ENCODE measurements at places on chromosomes 6 and 20. TPM values are rescaled to one million over a fixed set of nuclear protein-coding genes. Genes with fewer than 3 reads are reported as not detected.
A peak's percentile ranks its signal among the peaks of the same experiment; 100 is the strongest.

- H3K36me3 ChIP-seq: no peaks in the 10 kb centered on the region
- no peaks in the 10 kb centered on the region for H3K27me3 ChIP-seq
- no peak overlapping the region for H3K27ac ChIP-seq
- H3K4me1 ChIP-seq: no peaks in the 10 kb centered on the region
- no peak overlapping the region for H3K4me3 ChIP-seq
Measured at GRCh38 chr6:116531675-116532570, 13.6 kb downstream of the TRAPPC3L start.

DNA sequence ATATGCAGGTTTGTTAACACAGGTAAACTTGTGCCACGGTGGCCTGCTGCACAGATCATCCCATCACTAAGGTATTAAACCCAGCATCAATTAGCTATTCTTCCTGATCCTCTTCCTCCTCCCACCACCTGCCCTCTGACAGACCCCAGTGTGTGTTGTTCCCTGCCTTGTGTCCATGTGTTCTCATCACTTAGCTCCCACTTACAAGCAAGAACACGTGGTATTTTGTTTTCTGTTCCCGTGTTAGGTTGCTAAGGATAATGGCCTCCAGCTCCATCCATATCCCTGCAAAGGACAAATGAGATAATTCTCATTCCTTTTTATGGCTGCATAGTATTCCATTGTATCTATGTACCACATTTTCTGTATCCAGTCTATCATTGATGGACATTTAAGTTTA, 294.0 kb downstream of the PKHD1 start:
- H3K4me1 ChIP-seq: no peaks in the 10 kb centered on the region
- H3K27ac ChIP-seq: no peak overlapping the region
- no peaks in the 10 kb centered on the region for H3K36me3 ChIP-seq
- no peak overlapping the region for H3K4me3 ChIP-seq

DNA sequence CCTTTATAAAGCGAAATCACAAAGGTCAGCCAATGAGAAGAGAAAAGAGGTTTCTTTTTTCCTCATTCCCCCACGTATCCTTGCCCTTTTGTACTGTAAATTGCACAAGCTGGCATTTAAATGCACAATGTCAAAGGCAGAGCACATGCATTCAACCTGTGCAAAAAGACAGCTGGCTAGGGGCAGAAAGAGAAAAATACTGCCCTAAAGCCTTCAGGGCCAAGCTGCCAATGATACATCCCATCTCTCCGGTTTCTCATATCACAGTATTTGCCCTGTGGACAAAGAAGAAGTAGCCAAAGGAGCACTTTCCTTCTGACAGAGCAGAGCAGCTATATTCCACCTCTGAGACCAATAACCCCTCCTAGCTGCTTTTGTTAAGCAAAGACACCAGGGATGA, 219.2 kb downstream of the TRDN start:
- H3K4me3 ChIP-seq: no peak overlapping the region
- no peaks in the 10 kb centered on the region for H3K36me3 ChIP-seq
- H3K27ac ChIP-seq: no peak overlapping the region
- H3K4me1 ChIP-seq: no peaks in the 10 kb centered on the region

- no peak overlapping the region for H3K27ac ChIP-seq
- peak; percentile 22 for DNase-seq
- no peak overlapping the region for H3K4me3 ChIP-seq
- H3K27me3 ChIP-seq: no peaks in the 10 kb centered on the region
Measured at GRCh38 chr6:29908710-29909109, 33.6 kb upstream of the HLA-A start.

- no peak overlapping the region for H3K27ac ChIP-seq
- peaks cover 10% of the 10 kb centered on the region for H3K4me1 ChIP-seq
- no peaks in the 10 kb centered on the region for H3K27me3 ChIP-seq
Measured at GRCh38 chr6:152096863-152097496, 289.5 kb downstream of the ESR1 start.

- no peak overlapping the region for H3K4me3 ChIP-seq
- peaks cover 3% of the 10 kb centered on the region for H3K4me1 ChIP-seq
- H3K27ac ChIP-seq: no peak overlapping the region
- no peaks in the 10 kb centered on the region for H3K36me3 ChIP-seq
Measured at GRCh38 chr6:34615574-34616226, 59.6 kb upstream of the SPDEF start.

DNA sequence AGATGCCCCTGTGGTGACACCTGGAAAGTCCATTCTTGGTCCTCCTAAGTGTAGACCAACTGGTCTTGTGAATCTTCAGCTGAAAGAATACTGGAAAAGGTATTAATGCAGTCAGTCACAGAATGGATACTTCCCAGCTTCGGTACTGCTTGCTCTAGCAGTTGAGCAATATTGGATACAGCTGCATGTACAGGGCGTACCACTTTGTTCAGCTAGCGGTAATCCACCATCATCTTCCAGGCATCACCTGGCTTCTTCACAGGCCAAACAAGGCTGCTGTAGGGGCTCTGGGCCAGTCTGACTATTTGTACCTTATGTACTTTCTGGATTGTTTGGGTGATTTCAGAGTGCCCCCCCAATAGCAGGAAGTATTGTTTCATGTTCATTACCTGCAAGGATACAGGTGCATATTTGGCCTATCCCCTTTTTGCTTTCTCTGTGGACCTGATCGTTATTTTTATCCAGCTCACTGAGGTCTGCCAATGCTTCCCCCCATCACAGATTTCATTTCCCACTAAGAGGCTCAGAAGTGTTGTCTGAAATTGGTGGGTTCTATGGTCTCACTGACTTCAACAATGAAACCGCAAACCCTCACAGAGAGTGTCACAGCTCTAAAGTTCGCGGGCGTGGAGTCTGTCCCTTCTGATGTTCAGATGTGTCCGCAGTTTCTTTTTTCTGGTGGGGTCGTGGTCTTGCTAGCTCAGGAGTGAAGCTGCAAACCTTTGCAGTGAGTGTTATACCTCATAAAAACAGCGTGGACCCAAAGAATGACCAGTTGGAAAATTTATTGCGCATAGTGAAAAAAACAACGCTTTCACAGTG, 52.2 kb downstream of the TRIM27 start:
- peaks cover 4% of the 10 kb centered on the region for H3K4me1 ChIP-seq
- H3K27me3 ChIP-seq: peaks cover 3% of the 10 kb centered on the region
- H3K36me3 ChIP-seq: no peaks in the 10 kb centered on the region
- H3K4me3 ChIP-seq: no peak overlapping the region
- H3K27ac ChIP-seq: no peak overlapping the region

GRCh38 chr20:24694157-24694726, 224.8 kb downstream of the SYNDIG1 start:
- no peaks in the 10 kb centered on the region for H3K27me3 ChIP-seq
- H3K27ac ChIP-seq: no peak overlapping the region
- H3K4me3 ChIP-seq: no peak overlapping the region
- no peaks in the 10 kb centered on the region for H3K36me3 ChIP-seq
- peaks cover 13% of the 10 kb centered on the region for H3K4me1 ChIP-seq

GRCh38 chr6:35419417-35419816, 32.7 kb upstream of the FANCE start:
- no peak overlapping the region for H3K27ac ChIP-seq
- H3K4me1 ChIP-seq: peaks cover 7% of the 10 kb centered on the region
- H3K36me3 ChIP-seq: peaks cover 21% of the 10 kb centered on the region
- DNase-seq: no peak

DNA sequence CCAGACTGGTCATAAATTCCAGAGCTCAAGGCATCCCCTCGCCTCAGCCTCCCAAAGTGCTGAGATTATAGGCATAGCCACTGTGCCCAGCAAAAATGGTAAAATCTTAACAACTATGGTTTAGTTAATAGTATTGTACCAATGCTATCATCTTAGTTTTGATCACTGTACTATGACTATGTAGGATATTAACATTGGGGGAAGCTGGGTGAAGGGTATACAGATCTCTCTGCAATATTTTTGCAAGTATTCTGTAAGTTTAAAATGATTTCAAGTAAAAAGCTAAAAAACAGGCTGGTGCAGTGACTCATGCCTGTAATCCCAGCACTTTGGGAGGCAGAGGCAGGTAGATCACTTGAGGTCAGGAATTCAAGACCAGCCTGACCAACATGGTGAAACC, 7.8 kb downstream of the PIGU start:
- H3K36me3 ChIP-seq: no peaks in the 10 kb centered on the region
- no peak for DNase-seq
- H3K4me1 ChIP-seq: no peaks in the 10 kb centered on the region
- H3K27ac ChIP-seq: no peak overlapping the region

DNA sequence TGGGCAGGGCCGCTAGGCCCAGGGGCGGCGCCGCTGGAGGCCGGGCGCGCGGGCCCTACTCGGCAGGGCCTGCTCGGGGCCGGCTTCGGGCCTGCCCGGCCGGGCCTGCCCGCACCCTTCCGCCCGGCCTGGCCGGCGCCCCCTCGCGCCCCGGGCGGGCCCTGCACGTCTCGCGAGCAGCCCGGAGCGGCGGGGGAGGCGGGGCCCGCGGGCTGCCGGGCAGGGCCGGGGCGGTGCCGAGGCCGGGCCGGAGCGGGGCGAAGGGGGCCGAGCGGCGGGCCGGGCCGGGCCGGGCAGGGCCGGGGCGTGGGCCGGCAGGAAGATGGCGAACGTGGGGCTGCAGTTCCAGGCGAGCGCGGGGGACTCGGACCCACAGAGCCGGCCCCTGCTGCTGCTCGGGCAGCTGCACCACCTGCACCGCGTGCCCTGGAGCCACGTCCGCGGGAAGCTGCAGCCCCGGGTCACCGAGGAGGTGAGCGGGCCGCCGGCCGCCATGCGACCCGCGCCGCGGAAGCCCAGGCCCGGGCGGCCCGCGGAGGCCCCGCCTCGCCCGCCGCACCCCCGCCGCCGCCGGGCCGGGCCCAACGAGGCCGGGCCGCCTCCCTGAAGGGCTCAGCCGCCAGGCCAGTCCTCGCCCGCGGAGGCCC, at the start of gene NPEPL1:
NPEPL1 (plus strand) TSS at position 222 of the 647 bp plus-strand sequence; CDS start at position 323, 101 bp downstream.
- peaks cover 9% of the 10 kb centered on the region for H3K4me1 ChIP-seq
- no peaks in the 10 kb centered on the region for H3K27me3 ChIP-seq
- peak within 1 kb of the TSS; percentile 93 for H3K27ac ChIP-seq
- H3K36me3 ChIP-seq: peaks cover 22% of the 10 kb centered on the region
- no peak within 1 kb of the TSS for H3K4me3 ChIP-seq
- DNase-seq: peak; percentile 67

GRCh38 chr20:62288535-62289105, 14.2 kb upstream of the ADRM1 start:
- H3K27ac ChIP-seq: no peak overlapping the region
- peaks cover 56% of the 10 kb centered on the region for H3K36me3 ChIP-seq
- H3K4me3 ChIP-seq: no peak overlapping the region
- no peak for DNase-seq
- peaks cover 6% of the 10 kb centered on the region for H3K4me1 ChIP-seq

- H3K27me3 ChIP-seq: no peaks in the 10 kb centered on the region
- H3K27ac ChIP-seq: no peak overlapping the region
- peaks cover 17% of the 10 kb centered on the region for H3K36me3 ChIP-seq
- no peak overlapping the region for H3K4me3 ChIP-seq
- no peaks in the 10 kb centered on the region for H3K4me1 ChIP-seq
Measured at GRCh38 chr6:56484669-56485068, 158.0 kb downstream of the DST start.

DNA sequence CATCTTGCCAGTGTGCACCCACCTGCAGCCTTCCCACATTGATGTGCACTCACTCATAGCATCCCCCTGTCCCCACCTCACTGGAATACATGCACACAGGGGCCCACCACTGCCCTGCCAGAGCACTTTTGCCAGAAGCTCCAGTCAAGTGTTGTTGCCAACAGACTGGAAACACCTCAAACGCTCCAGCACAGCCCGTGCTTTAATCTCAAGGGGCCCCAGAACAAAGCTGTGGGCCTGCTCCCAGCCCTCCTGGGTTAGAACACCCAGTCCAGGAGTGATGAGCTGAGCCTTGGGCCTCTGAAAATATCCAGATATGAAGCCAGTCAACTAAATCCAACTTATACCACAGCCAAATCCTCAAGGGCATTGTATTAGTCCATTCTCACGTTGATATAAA, 77.1 kb downstream of the CYP39A1 start:
- no peaks in the 10 kb centered on the region for H3K36me3 ChIP-seq
- H3K27ac ChIP-seq: no peak overlapping the region
- H3K4me3 ChIP-seq: no peak overlapping the region
- H3K4me1 ChIP-seq: no peaks in the 10 kb centered on the region

DNA sequence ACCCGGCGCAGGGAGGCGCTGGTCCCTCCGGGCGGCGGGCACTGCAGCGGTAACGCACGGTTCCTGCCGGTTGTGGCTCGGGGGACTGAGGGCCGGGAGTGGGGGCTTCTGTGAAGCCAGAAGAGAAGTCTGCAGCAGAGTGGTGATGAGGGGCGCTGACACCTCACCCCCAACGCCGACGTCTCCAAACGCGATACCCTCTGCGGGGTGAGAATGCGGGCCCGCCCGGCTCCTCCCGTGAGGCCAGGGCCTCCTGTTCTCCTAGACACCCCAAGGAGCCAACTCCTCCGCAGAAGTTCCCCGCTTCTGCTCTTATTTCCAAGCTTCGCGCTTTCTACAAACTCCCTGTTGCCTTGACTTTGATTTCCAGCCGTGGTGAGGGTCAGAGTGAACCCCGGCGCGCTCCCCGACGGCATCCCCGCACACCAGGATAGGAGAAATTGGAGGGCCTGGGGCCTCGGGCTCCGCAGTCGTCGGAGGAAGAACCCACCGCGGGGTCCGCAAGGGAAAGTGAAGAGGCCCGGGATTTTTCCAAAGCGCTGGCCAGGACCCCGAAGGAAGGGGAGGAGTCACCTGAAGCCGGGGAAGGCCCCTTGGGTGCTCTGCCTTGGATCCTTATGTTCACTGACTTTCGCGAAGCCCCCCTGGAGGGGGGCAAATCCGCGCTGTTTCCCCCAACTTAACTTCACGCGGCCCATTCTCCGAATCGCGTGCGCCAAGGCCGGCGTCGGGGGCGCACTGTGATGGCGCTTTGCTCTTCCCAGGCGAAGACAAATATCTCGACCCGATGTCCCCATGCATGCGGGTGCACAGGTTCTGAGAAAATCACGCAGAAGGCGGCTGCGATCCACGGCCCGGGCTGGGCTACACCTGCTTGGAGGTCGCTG, 3.1 kb upstream of the INSM1 start:
- no peaks in the 10 kb centered on the region for H3K36me3 ChIP-seq
- H3K4me1 ChIP-seq: peaks cover 50% of the 10 kb centered on the region
- peaks cover 38% of the 10 kb centered on the region for H3K27me3 ChIP-seq
- no peak for DNase-seq

GRCh38 chr6:90127595-90127994, 169.0 kb downstream of the BACH2 start:
- H3K4me3 ChIP-seq: no peak overlapping the region
- H3K27ac ChIP-seq: no peak overlapping the region
- no peak for DNase-seq
- H3K36me3 ChIP-seq: no peaks in the 10 kb centered on the region
- H3K4me1 ChIP-seq: no peaks in the 10 kb centered on the region
- no peaks in the 10 kb centered on the region for H3K27me3 ChIP-seq

DNA sequence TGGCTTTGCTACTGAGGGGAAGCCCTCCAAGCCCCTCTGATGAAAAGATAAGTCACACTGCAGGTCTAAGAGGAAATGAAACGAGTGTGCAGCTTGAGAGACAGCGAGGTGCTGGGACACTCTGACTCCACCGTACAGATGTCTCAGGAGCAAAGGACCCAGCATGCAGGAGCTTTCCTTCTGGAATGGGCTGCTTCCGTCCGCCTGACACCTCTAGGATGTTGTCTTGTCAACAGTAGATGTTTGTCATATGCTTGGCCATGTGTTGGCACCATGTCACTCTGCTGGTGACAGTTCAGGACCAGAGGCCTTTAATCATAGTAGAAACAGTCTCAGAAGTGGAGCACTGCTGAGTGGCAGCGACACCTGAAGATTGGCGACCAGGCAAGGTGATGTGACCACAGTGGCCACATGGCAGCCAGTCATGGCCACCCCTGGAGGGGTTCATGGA, 46.7 kb downstream of the SLC24A3 start:
- H3K27me3 ChIP-seq: no peaks in the 10 kb centered on the region
- H3K36me3 ChIP-seq: no peaks in the 10 kb centered on the region
- DNase-seq: no peak
- H3K27ac ChIP-seq: no peak overlapping the region

Gene KDM1B
- 71.5 TPM for total RNA-seq

Gene FAM83B
- 23.5 TPM for total RNA-seq

Gene LY6G5B
- 4.4 TPM for total RNA-seq

Gene LMBRD1
- 115 TPM for total RNA-seq

Gene SAPCD1
- 2.0 TPM for total RNA-seq

Gene PET117
- total RNA-seq: 19.1 TPM

Gene CD109
- 6.2 TPM for total RNA-seq

Gene HIVEP2
- total RNA-seq: 41.8 TPM
